T-helper 2 cell treated with Interferon-gamma antibody and Interleukin-4, amounts not matched to agents 5 μg/mL and 100 μg/mL, for 36 hours (primary cell): ENCODE measurements at places on chromosomes 1 and 21.

DNA sequence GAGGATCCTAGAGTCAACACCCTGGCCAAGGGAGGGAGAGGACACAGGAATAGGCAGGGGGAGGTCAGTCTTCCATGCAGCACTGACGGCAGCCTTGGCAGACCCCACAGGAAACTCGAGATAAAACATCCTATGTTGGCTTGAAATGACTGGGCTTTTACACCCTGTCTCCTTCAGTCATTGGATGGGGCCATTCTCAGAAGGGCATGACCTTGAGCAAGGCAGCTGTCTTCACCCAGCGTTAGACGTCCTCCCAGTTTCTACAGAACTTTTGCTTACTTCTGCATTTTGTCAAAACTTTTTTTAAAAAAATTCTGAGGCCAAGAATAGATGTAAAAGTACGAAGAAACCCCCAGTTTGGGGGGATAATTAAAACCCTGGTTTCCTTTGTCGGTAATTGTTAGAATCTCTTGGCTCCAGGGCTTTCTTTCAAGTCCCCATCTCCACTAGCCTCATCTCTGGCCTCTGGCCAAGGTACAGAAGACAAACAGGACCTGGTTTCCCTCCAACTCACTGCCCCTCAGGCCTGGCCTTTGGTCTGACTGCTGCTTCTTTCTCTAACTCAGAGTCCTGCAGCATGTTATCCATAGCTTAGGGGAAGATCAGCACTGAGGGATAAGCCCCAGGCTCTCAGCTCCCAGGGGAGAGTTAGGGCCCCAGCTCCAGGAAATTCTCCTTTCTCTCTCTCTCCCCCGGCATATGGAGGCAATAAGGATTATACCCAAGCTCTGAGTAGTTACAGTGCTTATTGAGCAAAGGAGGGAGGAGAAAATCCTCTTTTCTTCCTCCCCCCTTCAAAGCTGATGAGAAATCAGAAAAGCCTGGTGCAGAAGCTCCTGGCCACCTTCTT is 51.6 kb upstream of the KCND3 start:
- no peak overlapping the region for H3K4me3 ChIP-seq
- no peak overlapping the region for H3K27ac ChIP-seq
- H3K4me1 ChIP-seq: no peaks in the 10 kb centered on the region
- peaks cover 5% of the 10 kb centered on the region for H3K27me3 ChIP-seq
- H3K36me3 ChIP-seq: no peaks in the 10 kb centered on the region
- DNase-seq: no peak

- no peak overlapping the region for H3K4me3 ChIP-seq
- H3K27me3 ChIP-seq: peaks cover 35% of the 10 kb centered on the region
- no peaks in the 10 kb centered on the region for H3K36me3 ChIP-seq
- H3K4me1 ChIP-seq: peaks cover 2% of the 10 kb centered on the region
Observed at GRCh38 chr1:64493831-64494230, 23.9 kb downstream of the CACHD1 start.

- no peak overlapping the region for H3K27ac ChIP-seq
- H3K4me3 ChIP-seq: no peak overlapping the region
- H3K36me3 ChIP-seq: no peaks in the 10 kb centered on the region
Observed at GRCh38 chr1:10671090-10671489, 125.4 kb downstream of the CASZ1 start.

DNA sequence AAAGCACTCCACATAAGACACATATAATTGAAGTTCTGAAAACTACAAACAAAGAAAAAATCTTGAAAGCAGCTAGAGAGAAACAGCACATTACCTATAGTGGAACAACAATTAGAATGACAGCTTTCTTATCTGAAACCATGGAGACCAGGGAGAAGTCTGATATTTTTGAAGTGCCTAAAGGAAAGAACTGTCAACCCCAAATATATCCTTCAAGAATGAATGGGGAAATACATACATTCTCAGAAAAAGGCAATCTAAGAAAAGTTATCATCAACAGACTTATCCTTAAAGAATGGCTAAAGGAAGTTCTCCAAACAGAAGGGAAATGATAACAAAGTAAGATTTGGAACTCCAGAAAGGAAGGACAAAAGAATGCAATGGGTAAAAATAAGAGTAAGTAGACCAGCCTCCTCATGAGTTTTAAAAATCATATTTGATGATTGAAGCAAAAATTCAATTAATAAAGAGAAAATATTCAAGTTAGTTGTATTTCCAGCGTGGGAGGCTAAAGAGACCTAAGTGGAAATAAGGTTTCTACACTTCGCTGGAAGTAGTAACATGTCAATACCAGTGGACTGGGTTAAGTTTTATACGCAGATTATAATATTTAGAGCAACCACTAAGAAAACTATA is 170.8 kb upstream of the SAMSN1 start:
- peaks cover 30% of the 10 kb centered on the region for H3K4me1 ChIP-seq
- no peak overlapping the region for H3K27ac ChIP-seq

DNA sequence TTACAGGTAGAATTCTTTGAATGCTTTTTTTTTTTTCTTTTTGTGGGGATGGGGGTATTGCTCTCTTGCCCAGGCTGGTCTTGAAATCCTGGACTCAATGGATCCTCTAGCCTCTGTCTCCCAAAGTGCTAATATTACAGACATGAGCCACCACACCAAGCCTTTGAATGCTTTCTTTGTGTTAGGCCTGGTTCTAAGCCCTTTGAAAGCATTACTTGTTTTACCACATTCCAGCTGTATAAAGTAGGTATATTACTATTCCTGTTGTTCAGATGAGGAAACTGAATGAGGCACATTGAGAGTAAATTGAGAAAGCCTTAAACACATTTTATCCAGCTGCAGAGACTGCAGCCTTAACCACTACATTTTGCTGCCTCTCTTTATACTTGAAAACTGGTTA is 841.8 kb upstream of the ADGRL4 start:
- no peak overlapping the region for H3K27ac ChIP-seq
- H3K4me1 ChIP-seq: no peaks in the 10 kb centered on the region
- no peaks in the 10 kb centered on the region for H3K36me3 ChIP-seq
- H3K27me3 ChIP-seq: no peaks in the 10 kb centered on the region

DNA sequence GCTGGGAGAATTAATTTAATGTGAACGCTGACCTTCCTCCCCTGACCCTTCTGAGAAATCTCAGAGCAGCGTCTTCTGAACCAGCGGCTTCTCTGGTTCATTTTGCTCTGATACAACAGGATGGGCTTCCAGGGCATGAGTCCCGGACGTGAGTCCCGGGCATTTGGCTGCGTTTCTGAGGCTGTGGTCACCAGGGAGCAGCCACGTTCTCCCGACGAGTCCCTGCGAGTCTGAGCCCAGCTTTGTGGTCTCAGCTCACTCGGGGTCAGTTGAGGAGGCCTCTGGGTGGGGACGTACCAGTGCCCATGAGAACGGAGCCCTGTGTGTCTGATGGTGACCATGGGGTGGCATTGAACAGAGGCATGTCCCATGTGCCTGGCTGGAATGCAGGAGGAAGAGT is 17.7 kb upstream of the OBSCN start:
- H3K4me3 ChIP-seq: no peak overlapping the region
- H3K4me1 ChIP-seq: peaks cover 3% of the 10 kb centered on the region
- no peaks in the 10 kb centered on the region for H3K36me3 ChIP-seq
- H3K27me3 ChIP-seq: no peaks in the 10 kb centered on the region
- no peak overlapping the region for H3K27ac ChIP-seq

- H3K4me1 ChIP-seq: peaks cover 5% of the 10 kb centered on the region
- no peak overlapping the region for H3K4me3 ChIP-seq
- no peak overlapping the region for H3K27ac ChIP-seq
- peaks cover under 1% of the 10 kb centered on the region for H3K36me3 ChIP-seq
- no peak for DNase-seq
Observed at GRCh38 chr1:4262665-4263064, 362.6 kb upstream of the C1orf174 start.
